ENCODE measurements at places on chromosomes 3 and 15.

- no peak for DNase-seq
Observed at GRCh38 chr15:95341686-95342085, 988.8 kb upstream of the NR2F2 start.

- no peak for DNase-seq
Observed at GRCh38 chr3:49792371-49793150, 6.2 kb upstream of the IP6K1 start.

GRCh38 chr3:49133226-49133951 lies 539 bp upstream of the LAMB2 start:
- DNase-seq: peak; percentile 10

GRCh38 chr3:129365296-129366136 lies 62.9 kb downstream of the EFCAB12 start:
- DNase-seq: no peak

DNA sequence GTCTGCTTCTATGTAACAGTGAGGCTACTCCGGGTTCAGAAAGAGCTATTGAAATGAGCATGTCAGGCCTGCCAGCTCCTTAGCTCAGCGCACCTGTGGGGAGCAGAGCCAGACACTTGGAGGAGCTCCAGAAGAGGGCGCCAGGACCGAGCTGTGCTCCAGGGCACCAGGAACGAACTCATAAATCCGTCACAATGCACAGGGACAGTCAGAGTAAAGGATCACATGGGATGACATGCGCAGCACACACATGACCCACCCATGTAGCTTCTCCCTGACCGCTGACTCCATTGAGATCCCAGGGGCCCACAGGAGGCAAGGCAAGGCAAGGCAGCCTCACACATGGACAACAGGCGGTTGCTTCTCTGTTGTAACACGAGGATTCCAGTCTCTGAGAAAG lies 26.0 kb upstream of the GNB5 start:
- no peak for DNase-seq

DNA sequence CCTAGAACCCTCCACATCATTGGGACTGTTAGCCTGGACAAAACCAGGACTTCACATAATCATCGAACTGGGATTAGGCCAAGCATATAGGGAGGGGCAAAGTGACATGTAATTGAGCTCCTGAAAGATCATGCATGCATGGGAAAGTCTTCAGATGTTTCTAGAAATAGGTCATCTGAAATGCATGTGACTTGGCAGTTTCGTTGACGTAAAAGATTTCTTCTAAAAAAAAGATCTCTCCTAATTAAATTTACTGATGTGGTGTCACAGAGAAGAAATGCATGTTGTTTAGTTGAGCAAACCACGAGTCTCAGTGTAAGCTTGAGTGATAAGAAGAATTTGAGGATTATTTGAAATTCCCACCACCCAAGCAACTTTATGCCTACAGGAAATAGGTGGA lies 70.0 kb upstream of the LIMD1 start:
- no peak for DNase-seq

- no peak for DNase-seq
Observed at GRCh38 chr3:101124125-101124524, 130.9 kb upstream of the ABI3BP start.

DNA sequence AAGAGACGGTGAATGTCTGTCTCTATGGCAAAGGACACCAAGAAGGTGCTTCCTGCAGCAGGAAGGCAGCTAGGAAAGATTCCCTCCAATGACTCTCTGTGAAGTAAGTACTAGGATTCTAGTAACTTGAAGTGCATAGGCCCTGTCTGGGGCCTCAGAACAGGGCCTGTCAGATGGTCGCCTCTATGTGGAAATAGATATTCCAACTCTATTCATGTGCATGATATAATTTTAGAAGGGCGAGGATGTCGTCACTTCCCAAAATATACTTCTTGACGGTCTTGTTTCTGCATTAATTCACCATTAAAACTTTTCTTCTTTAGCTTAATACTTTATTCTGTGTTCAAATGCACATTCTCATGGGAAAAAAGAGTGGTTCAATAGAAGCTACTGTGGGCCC lies 167.0 kb downstream of the TLE3 start:
- DNase-seq: no peak

DNA sequence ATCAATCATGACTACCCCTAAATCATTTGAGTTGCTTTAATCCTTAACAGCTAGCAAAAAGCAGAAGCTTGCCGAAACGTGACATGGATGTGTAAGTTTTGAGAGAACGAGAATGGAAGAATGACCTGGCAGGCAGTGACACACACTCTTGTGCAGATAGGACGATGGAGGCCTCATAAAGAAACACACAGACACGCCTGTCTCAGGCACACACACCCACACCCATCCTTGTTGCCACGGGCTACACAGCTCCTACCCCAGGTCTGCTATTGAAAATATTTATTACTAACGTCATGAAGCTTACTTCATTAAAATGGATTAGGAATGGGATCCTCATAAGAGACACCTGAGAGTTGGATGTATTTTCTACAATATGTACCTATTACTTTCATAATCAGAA lies 8.5 kb downstream of the MYO5C start:
- DNase-seq: no peak

GRCh38 chr3:46987319-46987742 lies 7.9 kb downstream of the NBEAL2 start:
- no peak for DNase-seq

DNA sequence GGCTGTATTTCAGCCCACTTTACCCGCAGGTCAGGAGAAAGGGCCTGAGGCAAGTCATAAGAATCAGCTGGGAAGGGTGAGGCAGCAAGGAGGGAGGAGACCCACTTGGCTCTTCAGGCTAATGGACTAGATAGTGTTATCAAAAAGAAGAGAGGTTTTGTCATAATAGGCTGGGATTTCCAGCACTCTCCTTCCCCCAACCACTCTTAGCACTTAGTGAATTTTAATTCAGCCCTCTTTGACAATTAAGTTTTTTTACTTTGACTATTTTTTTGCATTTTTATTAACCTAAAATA lies 771 bp downstream of the MPI start:
- DNase-seq: no peak

- DNase-seq: no peak
Observed at GRCh38 chr15:57297163-57297593, 79.1 kb upstream of the CGNL1 start.

DNA sequence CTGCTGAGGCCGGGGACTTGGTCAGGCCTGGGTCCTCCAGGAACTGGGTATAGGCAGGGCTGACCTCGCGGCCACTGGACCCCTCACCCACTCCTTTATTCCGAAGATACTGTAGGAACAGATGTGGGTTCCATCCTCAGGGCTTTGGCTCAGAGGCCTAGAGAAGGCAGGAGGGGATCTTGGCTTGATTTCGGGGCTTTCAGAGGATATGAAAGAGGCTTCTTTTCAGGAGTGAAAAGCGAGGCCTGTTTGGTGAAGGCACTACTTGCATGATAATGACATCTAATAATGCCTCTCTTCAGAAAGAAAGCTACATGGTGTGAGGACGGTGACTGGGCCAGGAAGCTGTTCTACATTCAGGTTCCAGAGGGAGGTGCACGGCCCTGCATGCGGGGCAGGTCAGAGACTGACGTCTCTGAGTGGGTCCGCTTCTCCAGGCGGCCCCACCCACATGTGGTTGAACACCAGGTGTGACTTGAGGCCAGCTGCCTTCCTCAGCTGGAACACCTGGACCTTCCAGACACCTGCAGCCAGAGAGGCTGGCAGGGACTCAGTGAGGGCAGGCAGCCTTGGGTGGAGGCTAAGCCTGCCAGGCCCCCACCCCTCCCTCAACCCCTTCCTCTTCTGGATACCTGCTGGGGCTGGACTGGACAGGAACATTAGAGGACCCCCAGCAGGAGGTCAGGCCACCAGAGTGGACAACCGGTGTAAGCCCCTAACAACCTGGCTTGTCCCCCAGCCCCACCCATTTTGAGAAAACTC lies 31.1 kb upstream of the HHATL start:
- DNase-seq: no peak

GRCh38 chr3:192869131-192870031 lies 48.3 kb downstream of the MB21D2 start:
- DNase-seq: no peak

DNA sequence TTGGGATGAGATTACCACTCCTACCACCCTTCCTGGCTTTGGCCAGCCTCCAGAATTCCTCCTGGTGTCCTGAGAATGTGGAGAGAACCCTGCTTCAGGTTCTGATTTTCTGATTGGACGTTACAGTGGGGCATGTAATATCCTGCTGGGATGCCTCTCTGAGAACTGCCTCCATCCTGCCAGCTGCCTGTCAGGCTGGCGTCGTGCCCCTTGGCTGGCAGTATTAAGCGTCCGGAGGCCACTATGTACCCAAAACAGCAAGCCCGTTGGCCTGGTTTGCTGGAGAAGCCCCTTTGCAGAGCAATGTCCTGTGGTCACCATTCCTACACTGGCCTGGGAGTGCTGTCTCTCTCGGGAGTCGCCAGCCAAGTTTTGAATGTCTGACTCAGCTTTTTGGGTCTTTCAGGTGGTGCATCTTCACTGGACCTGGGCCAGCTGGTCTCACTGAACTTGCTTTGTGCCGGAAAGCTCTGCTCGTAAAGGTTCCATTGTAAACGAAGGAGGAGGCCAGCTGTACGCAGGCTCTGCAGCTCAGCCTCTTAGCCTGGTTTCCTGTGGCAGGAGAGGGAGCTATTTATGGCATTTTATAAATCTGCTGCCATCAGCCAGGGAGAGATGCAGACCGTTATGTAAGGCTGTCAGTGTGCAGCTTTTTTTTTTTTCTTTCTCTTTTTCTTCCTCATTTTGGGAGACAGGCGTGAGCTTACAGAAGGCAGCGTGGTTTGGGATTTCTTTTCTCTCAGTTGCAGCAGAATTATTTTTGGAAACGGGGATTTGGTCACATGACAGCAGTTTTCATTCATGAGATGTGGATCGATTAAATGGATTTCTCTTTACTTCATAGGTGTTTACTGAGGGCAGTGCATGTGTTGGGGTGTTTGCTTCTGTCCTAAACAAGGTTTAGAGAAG lies 19.0 kb upstream of the TRAK1 start:
- DNase-seq: peak; percentile 88

GRCh38 chr15:92955706-92956105 lies 55.6 kb downstream of the CHD2 start:
- DNase-seq: no peak

- no peak for DNase-seq
Observed at GRCh38 chr3:78565712-78566111, 1202.1 kb downstream of the ROBO1 start.

- DNase-seq: no peak
Observed at GRCh38 chr3:129084501-129084900, 23.9 kb downstream of the GP9 start.

DNA sequence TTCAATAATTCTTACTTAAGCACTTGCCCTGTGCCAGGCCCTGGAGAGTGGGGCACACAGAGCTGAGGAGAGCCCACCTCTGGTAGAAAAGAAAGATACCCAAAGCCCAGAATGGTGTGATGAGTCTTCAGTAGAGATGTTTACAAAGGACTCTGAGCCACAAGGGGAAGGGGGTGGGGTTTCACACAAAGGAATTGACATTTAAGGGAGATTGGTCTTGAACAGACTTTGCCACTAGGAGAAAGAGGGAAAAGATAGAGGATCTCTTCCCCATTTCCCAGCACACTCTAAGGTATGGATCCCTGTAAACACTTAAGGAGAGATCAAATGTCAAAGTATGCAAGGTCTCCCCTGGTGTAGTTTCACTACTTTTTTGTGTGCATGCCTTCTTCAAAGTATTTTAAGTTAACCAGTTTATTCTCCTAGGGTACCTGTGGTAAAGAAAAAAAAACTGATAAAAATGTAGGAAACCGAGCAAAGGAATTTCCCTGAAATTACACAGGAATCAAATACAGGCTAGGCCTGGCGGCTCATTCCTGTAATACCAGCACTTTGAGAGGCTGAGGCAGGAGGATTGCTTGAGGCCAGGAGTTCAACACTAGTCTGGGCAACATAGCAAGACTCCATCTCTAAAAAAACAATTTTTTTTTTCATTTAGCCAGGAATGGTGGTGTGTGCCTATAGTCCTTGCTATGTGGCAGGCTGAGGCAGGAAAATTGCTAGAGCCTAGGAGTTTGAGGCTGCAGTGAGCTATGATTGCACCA lies 117.6 kb upstream of the SKOR1 start:
- DNase-seq: no peak

DNA sequence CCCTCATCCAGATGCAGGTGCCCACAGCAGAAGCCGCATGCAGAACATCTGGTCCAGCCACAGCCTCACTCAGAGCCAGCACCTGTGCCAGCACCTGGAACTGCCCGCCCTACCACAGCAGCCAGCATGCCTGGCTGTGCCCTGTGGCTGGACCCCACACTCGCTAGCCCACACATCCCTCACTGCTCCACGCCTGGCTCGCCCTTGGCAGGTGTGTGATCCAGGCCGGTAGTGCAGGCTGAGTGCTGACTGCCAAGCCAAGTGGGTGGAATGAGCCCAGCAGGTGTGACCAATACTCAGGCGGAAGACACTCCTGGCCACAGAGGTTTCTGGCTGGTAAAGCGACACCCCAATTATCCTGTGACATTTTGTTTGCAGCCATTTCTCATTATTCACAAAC lies 162.4 kb upstream of the ROBO1 start:
- no peak for DNase-seq

- no peak for DNase-seq
Observed at GRCh38 chr15:75455982-75456531, 4.6 kb upstream of the SIN3A start.

GRCh38 chr3:141286856-141287255 lies 55.2 kb downstream of the PXYLP1 start:
- no peak for DNase-seq

DNA sequence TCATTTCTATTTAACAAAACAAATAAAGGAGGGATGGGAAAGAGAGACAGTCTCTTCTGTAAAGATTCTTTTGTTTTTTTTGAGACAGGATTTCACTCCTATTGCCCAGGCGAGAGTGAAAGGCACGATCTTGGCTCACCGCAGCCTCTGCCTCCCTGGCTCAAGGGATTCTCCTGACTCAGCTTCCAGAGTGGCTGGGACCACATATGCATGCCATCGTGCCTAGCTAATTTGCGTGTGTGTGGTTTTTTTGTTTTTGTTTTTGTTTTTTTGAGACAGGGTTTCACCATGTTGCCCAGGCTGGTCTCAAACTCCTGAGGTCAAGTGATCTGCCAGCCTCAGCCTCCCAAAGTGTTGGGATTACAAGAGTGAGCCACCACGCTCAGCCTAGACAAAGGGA lies 23.3 kb downstream of the STAG1 start:
- no peak for DNase-seq

- DNase-seq: peak; percentile 98
Observed at GRCh38 chr3:158110658-158111018, 749 bp downstream of the RSRC1 start.

DNA sequence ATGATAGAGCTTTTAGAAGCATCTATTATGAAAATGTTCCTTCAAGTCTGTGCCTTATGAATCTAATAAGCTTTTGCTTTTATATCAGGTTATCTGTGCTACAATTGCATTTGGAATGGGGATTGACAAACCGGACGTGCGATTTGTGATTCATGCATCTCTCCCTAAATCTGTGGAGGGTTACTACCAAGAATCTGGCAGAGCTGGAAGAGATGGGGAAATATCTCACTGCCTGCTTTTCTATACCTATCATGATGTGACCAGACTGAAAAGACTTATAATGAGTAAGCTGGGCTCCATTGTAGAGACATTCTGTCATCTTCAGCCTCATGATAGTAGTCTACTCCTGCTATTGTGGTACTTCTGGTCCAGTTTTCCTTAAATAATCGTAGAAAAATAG lies 73.4 kb downstream of the BLM start:
- DNase-seq: no peak

- DNase-seq: no peak
Observed at GRCh38 chr3:21785765-21786437, 34.9 kb upstream of the ZNF385D start.

GRCh38 chr15:65578904-65579728 lies 31.8 kb downstream of the INTS14 start:
- no peak for DNase-seq

Data from DMS 273 treated with DMSO at 0.1 percent for 48 hours (cell line).